Hippocampal formation (tissue), 2 donors: ENCODE measurements at places on chromosomes 1 and 21.
A peak's percentile ranks its signal among the peaks of the same experiment; 100 is the strongest.

GRCh38 chr1:183022202-183023145, 746 bp upstream of the LAMC1 start:
- DNase-seq = peak; percentile 61

DNA sequence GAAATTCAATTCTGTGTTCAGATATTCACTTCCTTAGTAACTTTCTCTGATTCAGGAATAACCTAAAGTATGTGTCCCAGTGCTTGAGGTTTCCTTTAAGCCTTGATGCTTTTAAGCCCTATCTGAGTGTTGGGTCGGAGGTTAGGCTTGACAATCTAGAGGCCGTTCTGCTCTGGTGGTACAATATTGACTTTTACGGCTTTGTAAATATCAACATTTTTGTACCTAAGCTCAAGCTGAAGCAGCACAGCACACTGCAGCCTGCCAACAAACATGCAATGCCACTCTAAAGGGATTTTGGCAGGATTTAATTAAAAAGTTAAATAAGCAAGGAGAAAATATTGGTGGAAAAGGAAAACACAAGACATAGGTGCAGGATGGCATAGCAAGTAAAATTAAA, 279.2 kb downstream of the NEGR1 start:
- no peak for DNase-seq

DNA sequence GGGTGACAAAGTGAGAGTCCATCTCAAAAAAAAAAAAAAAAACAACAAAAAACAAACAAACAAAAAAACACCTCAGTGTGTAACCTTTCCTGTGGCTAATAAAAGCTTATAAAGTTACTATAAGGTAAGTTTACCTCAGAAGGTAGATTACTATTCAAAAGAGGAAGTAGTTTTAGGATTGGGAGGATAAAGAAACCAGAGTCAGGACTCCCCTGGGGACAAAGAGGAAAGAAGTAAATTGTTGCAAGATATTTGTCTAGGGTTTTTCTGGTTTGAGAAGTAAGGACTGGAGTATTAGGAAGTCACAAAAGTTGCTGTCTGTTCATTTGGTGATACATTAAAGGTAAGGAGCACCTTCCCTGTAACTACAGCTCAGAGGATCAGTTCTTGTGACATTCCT, 23.8 kb upstream of the CENPF start:
- no peak for DNase-seq

DNA sequence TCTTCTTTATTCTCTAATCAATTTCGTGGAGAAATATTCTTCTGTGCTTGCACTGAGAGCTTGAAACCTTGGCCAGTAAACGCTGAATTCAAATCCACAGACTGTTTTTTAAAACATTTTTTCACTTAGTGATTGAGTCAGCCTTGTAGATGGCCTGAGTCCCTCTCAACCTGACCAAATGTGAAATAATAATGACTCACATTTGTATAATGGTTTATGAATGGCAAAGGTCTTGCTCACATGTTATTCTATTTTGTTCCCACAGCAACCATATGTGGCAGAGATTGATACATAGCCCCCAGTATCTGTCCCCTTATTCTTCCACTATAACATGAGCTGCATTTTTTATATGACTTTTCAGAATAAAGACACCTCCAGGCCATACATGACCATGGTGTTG, 47.8 kb upstream of the CCDC190 start:
- DNase-seq = no peak

- no peak for DNase-seq
Measured at GRCh38 chr1:94658221-94658620, 116.7 kb upstream of the F3 start.

- no peak for DNase-seq
Measured at GRCh38 chr1:201985355-201985754, 2.9 kb downstream of the RNPEP start.

DNA sequence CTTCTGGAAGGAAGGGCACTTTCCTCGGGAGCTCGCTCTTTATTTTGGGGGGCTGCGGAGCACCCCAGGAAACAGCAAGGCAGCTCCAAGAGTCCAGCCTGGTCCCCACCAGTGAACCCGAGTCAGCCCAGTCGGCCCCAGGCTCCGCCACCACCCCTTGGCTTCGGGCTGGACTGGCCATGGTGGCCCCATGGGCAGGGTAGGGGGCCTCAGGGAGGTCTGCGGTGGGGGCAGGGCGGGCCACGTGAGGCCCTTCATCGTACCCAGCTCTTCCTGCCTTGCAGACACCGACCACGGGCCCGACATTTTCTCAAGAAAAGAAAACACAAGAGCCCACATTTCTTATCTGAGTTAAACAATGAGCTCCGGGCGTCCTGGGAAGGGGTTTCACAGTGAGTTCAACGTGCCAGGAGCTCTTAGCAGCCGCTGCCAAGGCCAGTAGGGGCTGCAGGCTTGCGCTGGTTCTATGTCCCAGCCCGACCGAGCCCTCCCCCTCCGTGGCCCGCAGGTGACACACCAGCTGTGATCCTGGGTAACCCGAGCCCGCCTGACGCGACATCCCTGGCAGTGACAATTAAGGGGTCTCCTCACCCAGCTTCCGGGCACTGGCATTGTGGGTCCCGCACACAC, 66.2 kb downstream of the PRDM16 start:
- DNase-seq = no peak

DNA sequence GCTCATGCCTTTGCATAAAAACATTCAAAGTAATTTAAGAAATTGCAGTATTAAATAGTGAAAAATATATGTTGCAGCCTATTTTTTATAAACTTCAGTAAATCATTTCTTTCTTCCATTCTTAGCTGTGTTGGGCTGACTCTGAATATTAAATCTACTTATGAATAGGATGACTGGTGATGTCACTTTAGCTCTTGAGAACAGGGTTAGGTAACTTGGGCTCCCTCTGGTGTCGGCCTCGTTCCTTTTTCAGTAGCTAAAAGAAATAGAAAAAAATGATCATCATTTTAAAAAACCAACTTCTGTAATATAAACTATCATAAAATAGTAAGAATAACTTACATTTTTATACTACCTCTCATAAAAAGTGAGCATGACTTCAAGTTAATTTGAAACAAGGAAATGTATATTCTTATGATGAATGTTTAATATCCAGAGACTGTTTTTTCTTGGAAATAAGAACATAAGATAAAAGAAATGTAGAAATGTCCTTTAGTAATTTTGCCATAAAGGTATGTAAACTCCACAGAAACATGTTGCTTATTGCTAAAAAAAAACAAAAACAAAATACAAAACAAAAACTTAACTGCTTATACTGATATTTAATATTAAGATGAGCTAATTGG, 26.8 kb upstream of the NCAM2 start:
- DNase-seq = peak; percentile 53
